Nucleus accumbens (tissue), 56 donors: ENCODE measurements at places on chromosomes 1 and 21.

DNA sequence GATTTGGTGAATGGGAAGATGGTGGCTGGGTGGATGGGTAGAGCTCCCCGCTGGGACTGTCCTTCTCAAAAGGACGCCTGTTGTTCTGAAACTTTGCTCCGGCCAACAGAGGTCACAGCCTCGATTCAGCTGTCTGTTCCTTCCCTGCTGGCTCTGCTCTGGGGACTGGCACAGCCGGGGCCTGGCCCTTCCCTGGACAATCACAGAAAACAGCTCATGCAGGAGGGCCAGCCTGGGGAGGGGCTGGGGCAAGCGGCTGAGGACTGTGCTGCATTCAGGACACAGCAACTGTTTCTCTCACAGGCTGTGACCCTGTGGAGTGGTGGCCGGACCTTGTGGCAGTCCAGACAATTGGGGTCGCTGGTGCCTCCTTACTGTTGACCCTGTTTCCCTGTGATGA lies 110.7 kb upstream of the TMEM51 start:
- peak; percentile 47 for DNase-seq

GRCh38 chr1:223266632-223267172 lies 97.3 kb downstream of the SUSD4 start:
- no peak for DNase-seq

GRCh38 chr1:206895325-206895724 lies 1.9 kb upstream of the IL24 start:
- DNase-seq: no peak

- no peak for DNase-seq
Measured at GRCh38 chr21:36976882-36977651, 10.6 kb upstream of the HLCS start.

- DNase-seq: no peak
Measured at GRCh38 chr1:29002792-29003191, 88.4 kb downstream of the EPB41 start.

- no peak for DNase-seq
Measured at GRCh38 chr1:3533067-3534048, 78.0 kb downstream of the MEGF6 start.

DNA sequence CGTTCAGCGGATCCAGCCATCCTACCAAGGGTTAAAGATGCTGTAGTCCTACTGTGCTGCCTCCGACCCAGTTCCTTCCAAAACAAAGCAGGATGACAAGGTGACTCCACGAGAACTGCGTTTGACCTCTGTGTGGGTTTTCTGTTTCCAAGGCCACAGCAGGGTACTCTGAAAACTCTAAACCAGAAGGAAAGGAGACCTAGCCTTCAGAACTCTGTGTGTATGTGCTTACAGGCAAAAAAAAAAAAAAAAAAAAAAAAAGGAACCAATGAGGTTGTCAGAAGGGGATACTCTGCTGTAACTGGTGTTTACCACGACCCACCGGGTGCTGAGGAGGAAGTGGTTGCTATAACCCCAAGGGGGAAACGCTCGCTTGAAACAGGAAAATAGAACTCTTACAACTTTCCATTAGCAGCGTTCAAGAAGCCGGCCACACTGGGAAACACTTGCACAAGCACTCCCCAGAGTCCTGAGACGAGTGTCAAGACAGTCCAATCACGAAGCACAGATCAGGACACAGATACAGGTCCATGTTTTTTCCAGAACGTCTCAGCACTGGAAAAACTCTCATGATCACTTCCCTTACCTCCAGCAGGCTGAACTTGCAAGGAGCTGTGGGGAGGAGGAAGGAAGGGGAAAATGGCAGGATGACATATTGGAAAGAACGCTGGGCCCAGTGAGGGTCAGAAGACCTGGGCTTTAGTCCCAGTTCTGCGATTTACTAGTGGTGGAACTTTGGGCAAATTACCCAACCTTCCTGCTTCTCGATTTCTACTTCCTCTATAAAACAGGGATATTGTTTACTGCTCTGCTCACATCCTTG lies 64.0 kb downstream of the ITPKB start:
- DNase-seq: no peak

DNA sequence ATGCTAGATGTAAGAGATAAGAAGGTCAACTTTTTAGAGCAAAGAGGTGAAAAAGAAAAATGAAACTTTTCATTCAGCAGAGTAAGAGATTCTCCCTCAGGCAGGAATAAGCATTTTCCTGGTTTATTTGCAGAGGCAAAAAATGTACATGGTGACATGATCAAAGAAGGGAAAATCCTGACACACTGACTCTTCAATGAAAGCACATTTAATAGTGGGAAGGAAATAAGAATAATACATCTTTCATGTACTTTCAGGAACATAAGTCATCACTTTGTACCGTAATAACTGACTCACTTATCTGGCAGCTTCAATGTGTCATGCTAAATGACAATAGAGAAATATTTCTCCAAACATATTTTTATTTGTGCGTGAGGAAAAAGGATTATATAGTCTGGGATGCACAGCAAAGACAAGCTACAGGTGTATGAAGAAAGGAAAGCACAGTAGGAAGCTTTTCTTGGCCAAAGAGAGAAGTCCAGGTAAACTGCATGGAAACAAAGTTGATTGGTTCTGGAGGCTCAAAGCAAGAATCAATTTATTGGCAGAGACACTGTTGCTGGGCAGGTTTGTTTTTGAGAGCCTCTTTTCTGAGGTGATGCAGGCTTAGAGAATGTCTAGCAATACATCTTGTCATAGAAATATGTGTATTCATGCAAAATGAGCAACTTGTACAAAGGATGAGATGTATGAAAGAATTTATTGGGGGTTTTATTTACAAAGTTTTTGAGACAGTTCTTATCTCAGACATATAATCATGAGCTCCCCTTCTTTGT lies 1409.0 kb downstream of the PLA2G4A start:
- DNase-seq: no peak

DNA sequence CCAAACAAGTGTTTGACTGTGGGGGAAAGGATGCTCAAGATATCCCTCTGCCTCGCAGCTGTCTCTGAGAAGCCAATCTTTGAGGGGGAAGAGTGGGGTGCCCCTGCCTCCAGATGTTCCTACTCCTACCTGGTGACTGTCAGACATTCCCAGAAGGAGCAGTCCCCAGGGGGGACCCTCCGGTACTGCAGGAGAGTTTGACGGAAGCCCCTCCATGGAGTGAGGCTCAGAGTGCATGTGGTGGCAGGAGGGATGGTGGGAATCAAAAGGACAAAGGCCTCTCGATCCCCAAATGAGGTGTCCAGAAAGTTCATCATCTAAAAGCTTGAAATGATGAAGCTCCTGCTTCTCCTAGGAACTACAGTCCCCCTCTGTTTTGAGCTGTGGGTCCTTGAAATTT lies 5.3 kb downstream of the SLC27A3 start:
- no peak for DNase-seq

DNA sequence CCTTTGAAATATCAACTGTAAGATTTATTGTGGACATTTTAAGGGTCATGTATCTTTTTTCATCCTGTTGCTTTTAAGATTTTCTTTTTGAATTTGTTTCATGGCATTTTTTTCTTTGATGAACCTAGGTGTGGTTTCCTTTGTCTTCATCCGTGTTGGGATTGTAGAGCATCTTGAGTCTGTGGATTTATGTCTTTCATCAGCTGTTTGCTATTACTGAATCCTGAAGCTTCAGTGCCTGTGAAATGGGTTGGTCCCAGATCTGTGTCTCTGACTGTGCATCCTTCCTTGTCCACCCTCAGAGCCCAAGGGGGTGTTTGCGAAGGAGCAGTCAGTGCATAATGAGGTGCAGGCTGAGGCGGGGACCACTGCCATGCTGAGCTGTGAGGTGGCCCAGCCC lies 37.3 kb downstream of the OBSCN start:
- DNase-seq: no peak

DNA sequence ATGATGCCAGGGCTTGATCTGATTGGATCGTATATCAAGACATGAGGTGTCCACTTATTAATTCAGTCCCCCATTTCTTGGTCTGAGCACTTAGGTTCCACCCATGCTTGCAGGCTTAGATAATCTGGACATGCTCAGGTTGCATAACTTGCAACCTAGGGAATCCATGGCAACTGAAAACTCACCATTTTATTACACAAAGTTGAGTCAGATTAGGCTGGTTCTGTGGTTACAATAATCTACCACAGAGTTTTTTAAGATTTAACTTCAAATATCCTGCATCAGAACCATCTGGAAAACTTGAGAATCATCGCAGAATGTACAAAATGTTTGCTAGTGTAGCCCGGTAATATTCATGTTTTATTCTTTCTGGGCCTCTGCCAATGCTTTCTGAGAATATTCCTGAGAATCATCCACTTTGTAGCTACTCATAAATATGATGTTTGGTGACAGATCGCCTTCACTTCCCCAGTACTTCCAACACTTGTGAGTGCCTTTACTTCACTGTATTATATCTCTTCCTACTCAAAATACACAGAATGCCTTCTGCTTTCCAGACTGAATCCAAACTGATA lies 707.2 kb upstream of the ADAMTS5 start:
- no peak for DNase-seq

DNA sequence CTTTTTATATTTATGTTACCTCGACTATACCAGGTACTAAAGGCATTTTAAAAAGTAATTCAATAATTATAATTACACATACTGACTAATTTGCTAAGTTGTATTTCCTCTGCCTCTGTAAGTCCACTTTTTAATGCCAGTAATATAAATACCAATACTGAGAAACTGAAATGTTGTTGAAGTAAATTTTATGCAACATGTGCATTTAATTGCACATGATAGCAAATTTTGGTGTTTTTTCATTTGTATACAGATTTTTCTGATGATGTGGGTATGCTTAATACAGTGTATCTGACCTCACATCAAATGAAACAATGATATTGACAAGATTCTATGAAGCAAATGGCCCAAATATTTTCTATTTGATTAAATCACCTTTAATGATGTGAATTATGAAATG lies 1531.6 kb downstream of the KCNT2 start:
- DNase-seq: no peak

GRCh38 chr1:179322557-179322956 lies 29.0 kb downstream of the SOAT1 start:
- no peak for DNase-seq

DNA sequence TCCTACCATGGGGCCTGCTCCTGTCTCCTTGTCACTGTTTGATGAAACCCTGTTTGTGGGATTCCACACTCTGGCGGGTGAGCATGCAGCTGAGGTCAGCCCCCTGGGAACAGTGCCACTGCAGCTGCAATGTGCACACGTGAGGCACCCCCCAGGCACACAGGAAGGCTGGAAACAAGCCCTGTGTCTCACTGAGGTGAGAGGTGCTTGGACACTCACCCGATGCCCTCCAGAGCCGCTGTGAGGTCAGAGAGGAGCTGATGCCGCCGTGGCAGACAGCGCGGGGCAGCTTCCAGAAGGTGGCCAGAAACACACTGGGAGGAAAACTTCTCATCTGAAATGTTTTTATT lies 49.7 kb downstream of the SLX9 start:
- no peak for DNase-seq

GRCh38 chr1:34828611-34829010 lies 30.9 kb downstream of the SMIM12 start:
- DNase-seq: no peak

DNA sequence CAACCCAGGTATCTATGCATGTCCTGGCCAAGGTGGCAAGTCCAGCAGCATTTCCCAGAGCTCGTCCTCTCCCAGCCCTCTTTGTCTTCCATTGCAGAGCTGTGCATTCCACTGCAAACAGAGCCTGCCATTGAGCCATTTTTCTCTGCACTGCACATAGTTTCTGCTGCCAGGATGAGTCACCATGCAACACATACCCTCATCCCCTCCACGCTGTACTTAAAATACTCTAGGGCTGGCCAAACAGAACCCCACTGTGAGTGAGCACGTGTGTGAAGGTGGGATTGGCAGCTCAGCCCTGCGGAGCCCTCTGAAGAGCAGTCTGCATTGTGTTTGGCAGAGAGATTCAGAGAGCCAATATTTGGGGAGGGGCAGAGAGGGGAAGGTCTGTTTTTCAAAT lies 3.9 kb upstream of the ATP1B1 start:
- DNase-seq: peak; percentile 56

GRCh38 chr1:179166663-179167417 lies 62.6 kb downstream of the ABL2 start:
- no peak for DNase-seq

- no peak for DNase-seq
Measured at GRCh38 chr1:11746795-11747487, 11.0 kb downstream of the AGTRAP start.

GRCh38 chr1:9321480-9321849 lies 28.8 kb downstream of the SPSB1 start:
- DNase-seq: no peak

DNA sequence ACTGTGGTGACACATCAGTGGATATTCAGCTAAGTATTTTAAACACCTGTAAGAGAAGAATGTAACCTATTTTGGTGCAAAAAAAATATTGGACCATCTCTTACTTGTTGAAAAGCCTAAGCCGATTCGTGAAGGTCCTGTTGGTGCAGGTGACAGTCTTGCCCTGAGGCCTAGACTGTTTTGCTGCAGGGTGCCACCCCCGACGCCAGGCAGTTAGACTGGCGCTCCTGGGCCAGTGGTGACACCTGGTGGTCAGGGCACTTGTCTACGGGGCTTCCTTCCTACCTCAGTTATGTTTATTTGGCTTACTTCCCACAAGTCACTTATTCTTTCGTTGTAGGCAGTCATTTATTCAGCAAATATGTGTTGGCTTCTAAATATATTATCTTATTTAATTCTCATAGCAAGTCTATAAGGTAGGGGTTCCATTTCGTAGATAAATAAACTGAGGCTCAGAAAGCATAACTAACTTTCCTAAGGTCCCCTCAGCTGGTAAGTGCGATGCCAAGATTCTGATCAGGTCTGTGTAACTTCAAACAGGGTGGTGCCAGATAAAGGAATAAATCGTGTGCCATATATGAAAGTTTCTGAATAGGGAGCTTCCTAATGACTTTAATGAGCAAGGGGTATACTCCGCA lies 1.9 kb downstream of the EEIG2 start:
- DNase-seq: no peak

- DNase-seq: no peak
Measured at GRCh38 chr1:156368157-156368658, 803 bp upstream of the RHBG start.
